CD4-positive, alpha-beta T cell treated with Interleukin-21 for 1 hour (primary cell): ENCODE measurements at places on chromosomes 3 and 15.

DNA sequence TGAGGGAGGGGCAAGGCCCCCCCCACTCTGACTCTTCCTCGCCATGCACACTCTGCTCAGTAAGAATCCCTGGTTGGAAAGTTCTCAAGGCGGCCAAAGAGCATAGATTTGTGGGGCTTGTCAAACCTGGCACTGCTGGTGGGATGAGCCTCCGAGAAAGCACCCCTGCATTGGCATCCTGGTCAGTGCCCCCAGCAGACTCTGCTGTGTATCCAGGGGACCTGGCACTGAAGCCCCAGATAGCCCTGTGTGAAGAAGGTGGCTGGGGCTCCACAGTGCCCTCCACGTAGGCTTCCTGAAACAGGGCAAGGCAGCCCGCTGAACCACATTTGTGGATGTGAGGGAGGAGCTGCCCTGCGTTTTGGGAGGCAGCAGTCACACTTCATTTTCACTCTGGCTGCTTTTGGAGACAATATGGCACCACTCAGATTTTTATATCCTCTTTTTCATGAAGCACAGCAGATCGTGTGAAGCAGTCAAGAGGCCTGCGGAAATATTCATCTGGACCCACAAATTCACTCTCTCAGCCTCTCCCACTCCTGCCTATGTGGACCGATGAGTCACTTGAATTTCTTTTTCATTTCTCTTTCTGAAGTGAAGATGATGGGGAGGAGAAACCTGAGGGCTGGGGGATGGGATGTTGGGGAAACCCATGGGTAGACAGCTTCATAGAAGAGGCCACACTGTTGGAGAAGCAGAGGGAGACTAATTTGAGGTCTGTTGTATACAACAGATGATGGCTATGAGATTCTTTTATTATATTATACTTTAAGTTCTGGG is 88.7 kb upstream of the BCL6 start:
- DNase-seq: no peak

DNA sequence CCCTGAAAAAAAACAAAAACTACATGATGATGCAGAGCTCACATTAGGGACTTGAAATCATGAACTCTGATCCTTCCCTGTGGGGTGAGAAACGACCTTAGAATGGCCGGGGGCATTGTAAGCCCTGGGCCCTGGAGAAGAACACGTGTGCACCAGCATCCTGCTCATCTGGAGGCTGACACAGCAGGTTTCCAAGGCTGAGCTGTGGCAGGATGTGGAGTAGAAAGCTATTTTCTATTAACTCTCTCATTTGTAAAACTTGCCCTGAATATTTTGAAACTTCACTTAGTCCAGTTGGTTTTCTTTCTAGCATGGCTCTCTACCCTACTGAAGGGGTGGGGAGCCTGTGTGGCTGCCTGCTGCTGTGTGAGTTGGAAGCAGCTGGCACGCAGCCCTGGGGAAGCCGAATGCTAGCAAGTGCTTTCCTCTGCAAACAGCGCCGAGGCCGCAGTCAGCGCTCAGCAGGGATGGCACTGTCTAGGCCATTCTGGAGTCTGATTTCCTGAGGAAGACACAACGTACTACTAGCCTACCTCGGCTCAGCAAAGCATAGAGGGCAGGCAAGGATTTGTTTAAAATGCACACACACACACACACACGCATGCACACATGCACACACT is 58.0 kb downstream of the GABRG3 start:
- DNase-seq: no peak

- no peak for DNase-seq
Observed at GRCh38 chr15:82917249-82917648, 35.3 kb downstream of the HOMER2 start.

GRCh38 chr15:29969562-29970401 is 113.0 kb upstream of the GOLGA8J start:
- no peak for DNase-seq

DNA sequence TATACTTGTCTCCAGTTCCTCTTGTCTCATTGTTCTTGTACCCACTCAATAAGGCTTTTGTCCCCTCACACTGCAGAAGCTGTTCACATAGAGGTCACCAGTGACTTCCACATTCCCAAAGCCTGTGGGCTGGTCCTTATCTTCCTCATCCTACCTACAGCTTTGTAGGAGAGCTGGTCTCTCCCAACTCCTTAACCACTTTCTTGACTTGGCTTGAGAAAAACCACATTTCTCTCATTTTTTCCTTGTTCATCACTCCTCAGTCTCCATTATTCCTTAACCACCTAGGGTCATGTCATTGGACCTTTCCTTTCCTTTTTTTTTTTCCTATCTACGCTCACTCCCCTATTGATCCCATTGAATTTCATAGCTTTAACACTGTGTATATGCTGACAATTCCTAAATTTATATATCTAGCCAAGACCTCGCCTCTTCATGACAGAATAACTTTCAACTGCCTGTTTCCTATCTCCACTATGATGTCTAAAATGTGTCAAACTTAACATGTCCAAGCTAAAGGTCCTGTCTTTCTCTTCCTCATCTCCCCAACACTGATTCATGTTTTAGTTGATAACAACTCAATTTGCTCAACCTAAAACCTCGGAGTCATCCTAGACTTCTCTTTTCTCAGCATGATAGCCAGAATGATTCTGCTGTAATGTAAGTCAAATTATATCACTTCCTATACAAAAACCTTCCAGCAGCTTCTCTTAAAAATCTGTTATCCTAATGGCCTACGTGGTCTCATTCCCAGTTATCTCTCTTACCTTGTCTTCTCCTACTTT is 49.5 kb downstream of the CEP63 start:
- DNase-seq: no peak

- DNase-seq: no peak
Observed at GRCh38 chr3:46520531-46520930, 22.8 kb downstream of the RTP3 start.

- no peak for DNase-seq
Observed at GRCh38 chr15:66841953-66842681, 140.1 kb downstream of the SMAD6 start.

GRCh38 chr3:67863869-67864268 is 209.5 kb upstream of the SUCLG2 start:
- no peak for DNase-seq

DNA sequence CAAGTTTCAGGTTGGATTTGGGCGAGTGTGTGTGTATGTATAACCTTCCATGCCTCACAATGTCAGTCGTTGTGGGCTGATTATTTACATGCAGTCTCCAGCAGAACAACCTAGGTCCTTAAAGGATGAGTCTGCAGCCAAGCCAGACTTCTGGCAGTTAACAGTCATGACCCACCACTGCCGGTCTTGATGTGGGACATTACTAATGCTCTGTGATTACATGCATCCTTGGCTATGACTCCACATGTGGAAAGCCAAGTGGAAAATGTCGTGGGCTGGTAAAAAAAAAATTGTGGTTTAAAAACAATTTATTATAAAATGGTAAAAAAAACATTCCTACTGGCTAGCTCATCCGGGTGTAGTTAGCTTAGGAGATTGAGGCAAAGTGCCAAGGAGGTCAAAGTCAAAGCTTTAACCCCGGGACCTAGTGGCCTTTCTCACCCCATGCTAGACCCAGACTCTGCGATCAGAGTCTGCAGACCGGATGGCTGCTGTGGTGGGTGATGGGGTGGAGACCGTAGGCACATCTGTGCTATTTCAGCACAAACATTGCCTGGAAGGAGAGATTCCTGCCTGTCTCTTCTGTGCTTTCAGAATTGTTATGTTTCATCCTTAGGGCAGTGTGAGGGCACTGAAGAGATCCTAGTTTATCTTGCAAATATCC is 6.8 kb downstream of the RARRES1 start:
- no peak for DNase-seq

DNA sequence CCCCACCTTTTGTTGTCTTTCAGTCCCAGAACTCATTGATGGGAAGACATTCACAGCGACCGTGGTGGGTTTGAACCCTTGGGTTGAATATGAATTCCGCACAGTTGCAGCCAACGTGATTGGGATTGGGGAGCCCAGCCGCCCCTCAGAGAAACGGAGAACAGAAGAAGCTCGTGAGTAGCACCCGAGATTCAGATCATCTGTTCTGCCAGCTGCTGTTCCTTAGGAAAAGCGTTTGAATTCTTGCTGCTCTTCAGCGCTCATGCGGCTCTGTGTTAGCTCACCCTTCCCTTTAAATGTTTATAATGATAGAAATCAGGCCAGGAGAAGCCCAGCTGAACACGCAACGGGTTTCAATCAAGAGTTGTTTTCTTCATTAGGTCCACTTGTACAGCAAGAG is 73.0 kb downstream of the IL5RA start:
- DNase-seq: no peak
